ENCODE measurements at places on chromosomes 13 and 19.

- no peak for DNase-seq
These were observed 433 bp upstream of the ZNF616 start for GRCh38 chr19:52140032-52140710.

GRCh38 chr19:10001899-10002298 is 8.4 kb downstream of the COL5A3 start:
- DNase-seq: no peak

- DNase-seq: no peak
These were observed 30.9 kb upstream of the CYP4F8 start for GRCh38 chr19:15584095-15584494.

GRCh38 chr19:55424518-55424917 is 16.9 kb upstream of the UBE2S start:
- DNase-seq: no peak

DNA sequence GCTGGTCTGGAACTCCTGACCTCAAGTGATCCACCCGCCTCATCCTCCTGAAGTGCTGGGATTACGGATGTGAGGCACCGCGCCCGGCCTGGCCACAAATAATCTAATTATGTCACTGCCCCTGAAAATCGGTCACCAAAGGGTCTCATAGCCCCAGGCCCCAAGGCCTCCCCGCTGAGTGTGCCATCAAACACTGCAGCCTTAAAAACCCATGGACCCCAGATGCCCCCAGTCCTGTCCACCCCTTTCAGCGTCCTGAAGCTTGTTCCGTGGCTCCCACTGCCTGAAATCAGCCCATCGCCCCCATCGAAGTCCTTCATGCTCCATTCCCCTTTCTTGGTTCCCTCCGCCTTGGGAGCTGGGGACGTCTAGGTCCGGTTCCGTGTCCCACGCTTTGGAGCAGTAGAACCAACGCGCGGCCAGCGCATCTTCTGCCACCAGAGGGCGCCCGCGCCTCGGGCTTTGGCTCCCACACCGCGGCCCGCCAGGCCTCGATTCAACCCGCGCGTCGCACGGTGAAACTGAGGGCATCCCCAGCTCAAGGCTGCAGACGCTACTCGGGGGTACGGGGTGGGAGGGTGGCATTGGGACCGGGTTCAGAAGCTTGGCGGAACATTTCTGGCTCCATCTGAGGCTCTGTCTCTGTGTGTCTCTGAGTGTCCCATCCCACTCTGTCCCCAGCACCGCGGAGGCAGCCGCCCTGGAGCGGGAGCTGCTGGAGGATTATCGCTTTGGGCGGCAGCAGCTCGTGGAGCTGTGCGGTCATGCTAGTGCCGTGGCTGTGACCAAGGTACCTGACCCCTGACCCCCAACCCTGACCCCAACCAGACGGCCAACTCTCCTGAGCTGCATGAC is 3.5 kb downstream of the YJEFN3 start:
- DNase-seq: peak; percentile 79

DNA sequence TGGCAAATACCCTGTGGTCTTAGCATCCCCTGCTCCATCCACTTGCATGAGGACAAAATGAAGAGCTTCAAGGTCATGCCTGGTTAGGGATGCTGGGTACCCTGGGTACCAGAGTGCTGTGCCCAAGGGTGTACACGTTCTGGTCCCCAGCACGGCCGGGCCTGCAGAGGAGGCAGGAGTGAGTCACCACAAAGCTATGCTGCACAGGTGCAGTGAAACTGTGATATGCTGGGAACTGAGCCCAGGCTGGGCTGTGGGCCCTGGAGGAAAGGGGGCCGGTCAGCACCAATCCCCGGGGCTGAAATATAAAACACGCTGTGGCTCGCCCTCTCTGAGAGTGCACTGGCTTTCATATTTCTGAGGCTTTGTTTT is 95.1 kb downstream of the TSHZ3 start:
- no peak for DNase-seq

DNA sequence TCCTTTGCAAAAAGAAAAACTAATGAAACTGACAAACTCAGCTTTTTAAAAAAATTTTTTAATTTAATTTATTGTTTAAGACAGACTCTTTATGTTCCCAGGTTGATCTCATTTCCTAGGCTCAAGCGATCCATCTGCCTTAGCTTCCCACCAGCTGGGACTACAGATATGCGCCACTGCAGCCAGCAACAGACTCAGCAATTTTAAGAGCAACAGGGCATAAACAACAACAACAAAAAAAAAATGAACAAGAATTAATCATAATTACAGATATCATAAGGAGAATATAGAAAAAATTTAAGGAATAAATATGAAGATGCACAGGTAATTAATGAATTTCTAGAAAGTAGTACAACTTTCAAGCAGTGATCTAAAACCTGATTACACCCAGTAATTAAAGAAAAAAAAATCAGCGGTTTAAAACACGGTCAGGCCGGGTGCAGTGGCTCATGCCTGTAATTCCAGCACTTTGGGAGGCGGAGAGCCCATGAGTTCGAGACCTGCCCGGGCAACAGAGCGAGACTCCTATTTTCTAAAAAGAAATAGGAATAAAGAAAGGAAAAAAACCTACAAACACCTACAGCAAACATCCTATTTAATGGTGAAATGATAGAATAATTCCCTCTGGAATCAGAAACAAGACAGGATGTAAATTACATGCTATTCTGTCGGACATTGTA is 1.4 kb downstream of the ZNF699 start:
- DNase-seq: no peak

- no peak for DNase-seq
These were observed 14.8 kb downstream of the FPR3 start for GRCh38 chr19:51809787-51810186.

DNA sequence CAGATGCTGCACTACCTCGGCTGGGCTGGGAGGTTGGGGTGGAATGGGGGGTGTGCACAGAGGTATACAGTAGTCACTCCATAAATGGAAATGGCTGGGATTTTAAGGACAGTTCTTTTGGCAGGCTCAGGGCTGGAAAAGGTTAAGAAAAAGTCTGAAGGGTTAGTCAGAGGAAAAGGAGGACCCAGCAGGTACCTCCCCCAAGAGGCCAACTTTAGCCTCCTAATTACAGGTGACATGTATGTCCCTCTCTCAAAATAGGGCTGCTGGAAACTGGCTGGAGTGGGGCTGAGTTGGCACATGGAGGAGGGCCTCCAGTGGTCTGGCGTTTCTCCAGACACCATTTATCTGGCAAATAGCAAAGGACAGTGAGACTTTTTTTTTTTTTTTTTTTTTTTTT is 994 bp downstream of the CCDC194 start:
- DNase-seq: no peak

- DNase-seq: peak; percentile 28
These were observed 545 bp downstream of the NACC1 start for GRCh38 chr19:13118424-13119193.

DNA sequence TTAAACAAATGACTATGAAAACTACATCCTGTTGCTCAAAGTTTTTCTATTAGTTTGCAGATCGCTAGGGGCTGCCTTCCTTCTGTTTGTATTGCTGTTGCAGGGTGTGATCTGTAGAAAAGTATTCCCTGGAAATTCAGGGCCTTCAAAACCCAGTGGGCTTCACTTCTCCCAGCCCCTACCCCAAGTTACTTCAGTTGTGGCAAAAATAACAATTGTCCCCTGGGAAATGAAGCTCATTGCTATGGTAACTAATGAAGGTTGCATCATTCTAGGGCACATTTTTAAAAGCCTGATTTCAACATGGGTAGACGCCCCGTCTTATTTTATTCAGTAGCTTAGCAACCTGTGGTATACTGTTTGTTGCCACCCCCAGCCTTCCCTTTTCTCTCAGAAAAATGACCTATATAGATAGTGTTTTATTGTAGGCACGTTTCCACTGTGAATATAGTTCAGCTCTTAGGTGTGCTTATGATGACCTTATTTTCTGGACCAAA is 60.9 kb downstream of the WDFY2 start:
- peak; percentile 44 for DNase-seq

DNA sequence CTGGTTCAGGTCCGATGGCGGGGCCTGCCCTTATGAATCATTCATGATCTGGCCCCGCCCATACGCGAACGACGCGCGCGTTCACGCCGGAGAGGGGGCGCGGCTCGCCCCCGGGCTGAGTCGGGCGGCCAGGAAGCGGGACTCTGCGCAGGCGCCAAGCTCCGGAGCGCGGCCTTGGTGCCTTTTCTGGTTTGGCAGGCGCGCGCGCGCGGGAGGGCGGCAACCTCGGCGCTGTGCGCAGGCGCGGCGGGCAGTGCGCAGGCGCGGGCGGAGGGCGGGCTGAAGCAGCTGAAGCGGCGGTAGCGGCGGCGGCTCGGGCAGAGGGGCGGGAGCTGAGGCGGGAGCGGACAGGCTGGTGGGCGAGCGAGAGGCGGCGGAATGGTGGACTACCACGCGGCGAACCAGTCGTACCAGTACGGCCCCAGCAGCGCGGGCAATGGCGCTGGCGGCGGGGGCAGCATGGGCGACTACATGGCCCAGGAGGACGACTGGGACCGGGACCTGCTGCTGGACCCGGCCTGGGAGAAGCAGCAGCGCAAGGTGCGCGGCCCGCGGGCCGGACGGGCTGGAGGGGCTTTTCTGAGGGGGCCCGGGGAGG is at the start of gene ACTN4:
TSS of gene ACTN4 (plus strand) at position 282 of the 598 bp plus-strand sequence. CDS start at position 379, 97 bp downstream.
- peak; percentile 100 for DNase-seq

- DNase-seq: no peak
These were observed 108.3 kb upstream of the RXFP2 start for GRCh38 chr13:31631071-31631470.

DNA sequence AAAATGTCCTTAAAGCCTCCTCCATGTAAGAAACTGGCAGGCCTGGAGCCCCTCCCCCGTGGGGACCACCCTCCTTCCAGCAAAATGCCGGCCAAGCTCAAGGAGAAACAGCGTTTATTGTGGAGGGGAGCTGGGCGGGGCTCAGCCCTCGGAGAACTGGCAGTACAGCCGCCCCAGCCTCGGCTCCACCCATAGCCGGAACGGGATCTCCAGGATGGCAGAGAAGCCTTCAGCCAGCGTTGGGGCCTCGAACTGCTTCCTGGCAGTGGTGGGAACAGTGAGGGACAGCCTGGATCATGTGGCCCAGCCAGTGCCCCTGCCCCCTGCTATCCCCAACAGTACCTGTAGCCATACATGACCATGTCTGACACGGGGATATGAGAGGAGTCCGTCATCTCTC is 6.3 kb downstream of the PNKP start:
- no peak for DNase-seq

DNA sequence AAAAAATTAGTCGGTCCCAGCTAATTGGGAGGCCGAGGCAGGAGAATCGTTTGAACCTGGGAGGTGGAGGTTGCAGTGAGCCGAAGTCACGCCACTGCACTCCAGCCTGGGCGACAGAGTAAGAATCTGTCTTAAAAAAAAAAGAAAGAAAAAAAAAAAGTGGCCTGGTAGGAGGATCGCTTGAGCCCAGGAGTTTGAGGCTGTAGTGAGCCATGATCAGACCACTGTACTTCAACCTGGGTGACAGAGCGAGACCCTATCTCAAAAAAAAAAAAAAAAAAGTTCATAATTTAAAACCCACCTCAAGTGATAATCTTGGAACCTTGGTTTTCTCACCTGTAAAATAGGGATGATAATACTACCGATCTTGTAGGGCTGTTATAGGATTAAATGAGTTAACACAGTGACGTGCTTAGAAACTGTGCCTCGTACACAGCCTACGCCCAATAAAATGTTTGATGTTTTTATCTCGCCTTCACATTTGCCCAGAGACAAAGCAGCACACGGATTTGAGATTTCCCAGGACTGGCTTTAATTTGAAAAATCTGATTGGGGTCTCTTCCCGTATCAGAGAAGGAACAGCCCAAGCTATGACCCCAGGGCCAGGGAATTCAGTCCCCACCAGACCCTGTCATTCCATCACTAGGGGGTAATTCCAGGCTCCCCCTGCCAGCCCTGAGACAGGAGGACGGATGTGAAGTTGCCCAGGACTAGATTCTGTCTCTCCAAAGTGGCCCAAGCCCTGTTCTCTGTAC is 3.6 kb downstream of the SERTAD1 start:
- no peak for DNase-seq

- DNase-seq: no peak
These were observed 11.4 kb downstream of the ELF1 start for GRCh38 chr13:41007744-41008128.

DNA sequence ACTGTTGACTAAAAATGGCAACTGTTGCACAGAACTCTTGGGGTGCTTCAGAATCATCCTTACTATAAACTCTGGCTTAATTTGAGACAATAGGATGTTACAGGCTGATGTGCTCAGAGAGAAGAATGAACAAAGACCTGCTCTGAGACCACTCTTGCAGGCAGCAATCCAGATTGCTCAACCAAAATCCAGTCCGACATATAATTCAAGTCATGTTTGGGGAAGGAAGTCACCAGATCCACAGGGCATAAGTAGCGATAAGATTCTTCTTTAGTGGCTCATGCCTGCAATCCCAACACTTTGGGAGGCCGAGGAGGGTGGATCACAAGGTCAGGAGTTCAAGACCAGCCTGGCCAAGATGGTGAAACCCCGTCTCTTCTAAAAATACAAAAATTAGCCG is 20.6 kb downstream of the MTMR6 start:
- DNase-seq: no peak

DNA sequence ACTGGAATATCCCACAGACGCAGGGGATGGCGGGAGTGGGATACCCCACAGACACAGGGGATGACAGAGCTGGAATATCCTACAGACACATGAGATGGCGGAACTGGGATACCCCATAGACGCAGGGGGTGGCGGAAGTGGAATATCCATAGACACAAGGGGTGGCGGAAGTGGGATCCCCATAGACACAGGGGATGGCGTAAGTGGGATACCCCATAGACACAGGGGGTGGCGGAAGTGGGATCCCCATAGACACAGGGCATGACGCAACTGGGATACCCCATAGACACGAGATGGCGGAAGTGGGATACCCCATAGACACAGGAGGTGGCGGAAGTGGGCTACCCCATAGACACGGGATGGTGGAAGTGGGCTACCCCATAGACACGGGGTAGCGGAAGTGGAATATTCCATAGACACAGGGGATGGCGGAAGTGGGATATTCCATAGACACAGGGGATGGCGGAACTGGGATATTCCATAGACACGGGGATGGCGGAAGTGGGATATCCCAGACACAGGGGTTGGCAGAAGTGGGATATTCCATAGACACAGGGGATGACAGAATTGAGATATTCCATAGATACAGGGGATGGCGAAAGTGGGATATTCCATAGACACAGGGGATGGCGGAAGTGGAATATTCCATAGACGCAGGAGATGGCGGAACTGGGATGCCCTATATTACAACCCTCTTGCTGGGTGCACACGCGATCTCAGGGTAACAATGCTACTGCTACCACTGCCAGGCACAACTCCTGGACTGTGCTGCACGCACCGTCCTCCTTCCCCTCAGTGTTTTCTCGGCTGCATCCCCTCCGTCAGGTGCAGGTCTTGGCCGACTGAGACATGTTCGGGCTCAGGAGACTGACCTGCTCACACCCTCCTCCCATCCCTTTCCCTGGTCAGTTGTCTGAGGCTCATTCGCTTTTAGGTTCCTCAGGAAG is 28.1 kb downstream of the ZNF787 start:
- no peak for DNase-seq

- no peak for DNase-seq
These were observed 4.5 kb upstream of the ADAMTS10 start for GRCh38 chr19:8615024-8615423.

GRCh38 chr19:50467566-50467965 is 8.7 kb upstream of the EMC10 start:
- no peak for DNase-seq
